CD4-positive, alpha-beta T cell treated with Interferon alpha-2 for 1 hour (primary cell): ENCODE measurements at places on chromosomes 5 and 9.

DNA sequence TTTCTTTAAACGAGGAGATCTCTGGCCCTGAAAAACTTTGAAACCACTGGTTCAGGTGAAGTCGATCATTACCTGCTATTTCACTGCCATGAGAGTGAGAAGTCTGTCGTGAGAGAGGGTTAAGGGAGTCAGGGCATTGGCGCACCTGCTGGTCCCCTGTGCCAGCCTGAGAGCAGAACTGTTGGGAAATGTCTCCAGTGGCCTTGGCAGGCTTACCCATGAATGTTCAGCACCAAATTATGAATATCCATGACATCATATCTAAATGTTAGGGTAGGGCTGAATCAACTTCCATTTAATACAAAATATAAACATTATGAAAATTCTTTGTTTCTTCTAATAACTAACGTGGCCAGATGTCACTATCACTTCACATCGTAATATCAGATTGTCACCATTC is 379.3 kb downstream of the KDM4C start:
- DNase-seq, result no peak

- DNase-seq, result no peak
Observed at GRCh38 chr5:177231479-177232250, 71.9 kb downstream of the RAB24 start.

DNA sequence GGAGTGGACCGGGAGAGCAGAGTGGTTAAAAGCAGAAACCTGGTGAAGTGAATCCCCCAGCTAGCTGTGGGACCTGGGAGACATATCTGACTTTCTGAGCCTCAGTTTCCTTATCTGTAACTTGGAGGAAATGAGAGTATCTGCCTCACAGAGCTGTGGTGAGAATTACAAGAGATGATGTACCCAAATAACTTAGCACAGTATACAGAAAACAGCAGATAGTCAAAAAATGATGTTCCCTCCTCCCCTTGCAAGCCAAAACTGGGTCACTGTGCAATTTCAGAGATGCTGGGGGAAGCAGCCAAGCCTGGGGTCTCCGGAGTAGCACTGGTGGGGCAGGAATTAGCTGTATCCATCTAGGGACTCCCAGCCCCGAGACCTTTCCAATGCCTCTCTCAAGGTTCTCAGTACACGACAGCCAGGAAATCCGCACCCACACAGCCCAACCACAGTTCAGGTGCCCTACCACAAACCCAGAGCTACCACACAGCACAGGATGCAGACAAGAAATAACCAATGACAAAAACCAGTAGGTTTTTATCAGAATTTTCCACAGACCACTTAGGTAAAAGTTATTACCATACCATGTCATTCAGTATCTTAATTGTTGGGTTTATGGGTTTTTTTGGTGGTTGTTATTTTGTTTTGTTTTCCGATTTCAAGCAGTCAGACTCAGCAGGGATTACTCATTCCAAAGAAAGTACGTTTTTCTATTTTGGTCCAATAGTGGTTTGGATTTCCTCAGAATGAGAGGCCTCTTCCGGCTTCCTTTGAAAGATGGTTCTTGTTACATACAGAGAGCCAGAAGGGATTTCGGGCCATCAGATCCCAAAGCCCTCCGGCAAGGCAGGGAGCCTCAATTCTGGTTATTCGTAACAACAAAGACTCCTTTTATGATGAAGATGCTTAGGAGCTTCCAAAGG is 4.9 kb upstream of the HRH2 start:
- DNase-seq, result peak; percentile 54

GRCh38 chr9:83199240-83199639 is 136.3 kb upstream of the RASEF start:
- DNase-seq, result no peak

DNA sequence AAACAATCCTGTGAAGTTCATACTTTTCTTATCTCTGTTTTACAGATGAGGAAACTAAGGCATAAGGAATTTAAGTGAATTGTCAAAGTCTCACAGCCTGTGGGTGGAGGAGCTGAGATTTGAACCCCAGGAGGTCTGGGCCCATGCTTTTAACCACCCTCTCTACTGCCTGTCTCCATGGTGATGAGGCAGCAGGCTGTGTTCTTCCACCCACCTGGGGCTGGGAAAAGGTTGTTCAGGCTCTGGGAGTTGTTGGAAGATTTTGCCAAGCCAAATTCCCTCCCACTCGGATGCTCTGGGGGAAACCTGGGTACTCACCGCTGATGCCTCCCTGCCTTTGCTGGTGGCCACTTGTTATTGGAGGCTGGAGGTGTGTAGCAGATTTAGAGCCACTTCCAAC is 18.3 kb upstream of the SYNPO start:
- no peak for DNase-seq

- DNase-seq, result no peak
Observed at GRCh38 chr5:151584057-151584937, 6.8 kb downstream of the FAT2 start.
